ENCODE measurements at places on chromosomes 1 and 21.

DNA sequence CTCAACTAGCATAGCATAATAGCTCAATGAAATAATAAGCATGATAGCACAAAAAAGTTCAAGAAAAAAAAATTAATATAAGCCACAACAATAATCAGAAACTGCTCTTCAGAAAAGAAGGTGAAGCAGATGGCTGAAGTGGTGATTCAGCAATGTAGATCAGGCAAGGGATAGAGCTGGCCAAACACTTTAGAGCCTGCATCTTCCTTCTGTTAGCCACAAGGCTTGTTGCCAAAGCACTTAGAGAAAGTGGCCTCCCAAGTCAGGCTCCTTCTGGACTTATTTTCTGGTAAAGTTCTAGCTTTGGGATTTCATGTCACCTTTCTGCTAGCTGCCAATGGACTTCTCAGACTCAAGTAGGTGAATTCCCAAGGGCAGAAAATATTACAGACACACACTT, 60.3 kb upstream of the C1orf87 start:
- no peak for DNase-seq

DNA sequence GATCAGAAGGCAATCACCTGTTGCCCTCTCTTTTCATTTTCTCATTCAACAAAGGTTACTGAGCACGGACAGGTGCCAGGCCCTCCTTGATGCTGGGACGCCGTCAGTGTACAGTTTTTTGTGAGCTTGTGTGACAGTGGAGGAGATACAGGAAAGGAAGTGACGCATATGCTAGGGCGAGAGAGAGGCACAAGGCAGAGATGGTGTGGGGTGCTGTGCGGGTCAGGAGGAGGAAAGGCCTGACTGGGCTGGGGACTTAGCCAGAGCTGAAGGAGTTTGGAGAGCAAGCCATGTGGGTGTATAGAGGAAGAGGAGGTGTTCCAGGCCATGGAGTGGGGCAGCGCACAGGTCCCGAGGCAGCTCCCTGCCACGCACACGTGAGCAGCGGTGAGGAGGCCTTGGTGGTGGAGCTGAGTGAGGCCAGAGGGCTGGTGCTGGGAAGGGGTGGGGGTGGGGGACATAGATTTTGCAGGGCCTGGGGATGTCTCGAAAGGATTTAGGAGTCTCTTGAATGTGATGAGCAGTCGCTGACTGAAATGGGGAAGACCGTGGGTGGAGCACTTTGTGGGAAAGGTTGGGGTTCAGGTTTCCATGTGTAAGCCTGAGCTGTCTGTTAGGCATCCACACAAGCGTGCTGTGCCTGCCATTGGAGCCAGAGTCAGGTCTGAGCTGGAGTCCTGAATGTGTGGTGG, 46.0 kb downstream of the TRAPPC10 start:
- no peak for DNase-seq

- no peak for DNase-seq
Observed at GRCh38 chr1:95951371-95952102, 717.5 kb downstream of the RWDD3 start.

DNA sequence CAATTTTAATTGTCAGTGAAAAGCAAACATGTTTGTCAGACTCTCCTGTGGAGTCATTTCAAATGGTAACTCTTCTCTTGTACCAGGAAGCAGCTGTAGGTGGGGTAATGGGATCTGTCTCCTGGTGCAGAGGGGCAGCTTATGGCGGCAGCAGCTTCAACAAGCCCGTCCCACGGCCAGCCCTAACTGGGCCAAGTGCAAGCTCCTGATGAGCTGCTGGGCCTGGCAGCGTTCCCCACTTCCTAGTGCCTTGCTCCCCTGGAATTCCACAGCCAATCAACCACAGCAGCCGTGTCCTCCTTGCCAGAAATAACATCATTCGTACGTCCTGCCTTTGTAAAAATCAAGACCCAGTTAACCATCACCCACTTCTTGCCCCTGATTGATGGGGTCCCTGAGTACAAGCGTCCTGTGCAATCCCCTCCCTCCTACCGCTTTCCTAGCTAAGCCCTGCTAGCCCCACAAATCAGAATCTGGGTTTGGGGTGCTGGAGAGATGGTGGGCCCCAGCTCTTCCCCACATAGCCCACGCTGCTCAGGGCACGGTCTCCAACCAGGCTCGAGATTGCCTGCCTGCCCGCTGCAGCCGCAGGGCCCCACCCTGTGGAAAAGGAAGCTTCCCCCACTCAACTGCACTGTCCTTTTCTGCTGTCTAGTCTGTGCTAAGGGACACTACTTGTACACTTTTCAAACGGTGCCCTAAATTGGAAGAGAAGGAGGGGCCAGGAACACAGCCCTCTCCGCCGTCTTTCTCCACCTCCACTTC, 61.2 kb downstream of the TOR1AIP2 start:
- no peak for DNase-seq

- no peak for DNase-seq
Observed at GRCh38 chr1:177848577-177848976, 121.3 kb downstream of the SEC16B start.

DNA sequence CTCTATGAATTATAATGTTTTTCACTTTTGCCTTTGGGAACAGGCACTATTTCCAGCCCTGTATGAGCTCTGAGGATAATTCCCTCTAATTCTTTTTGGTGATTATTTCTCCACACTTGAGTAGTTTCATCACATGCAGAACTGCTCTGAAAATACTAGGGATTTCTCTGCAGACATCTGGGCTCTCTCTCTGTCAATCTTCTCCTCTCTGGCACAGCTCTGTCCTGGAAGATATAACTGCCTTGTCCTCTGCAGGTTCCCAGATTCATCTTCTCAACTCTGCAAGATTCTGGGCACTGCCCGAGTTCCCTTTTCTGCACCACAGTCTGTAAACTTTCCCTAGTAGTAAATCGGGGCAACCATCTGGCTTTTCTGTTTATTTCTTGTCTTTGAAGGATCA, 131.3 kb upstream of the FMN2 start:
- no peak for DNase-seq

GRCh38 chr1:54564312-54565112, 16.5 kb downstream of the ACOT11 start:
- DNase-seq: no peak

- no peak for DNase-seq
Observed at GRCh38 chr1:85465786-85466134, 801 bp upstream of the DDAH1 start.

- no peak for DNase-seq
Observed at GRCh38 chr1:184768467-184768866, 13.8 kb upstream of the EDEM3 start.

GRCh38 chr1:160351629-160352028, 8.4 kb downstream of the NCSTN start:
- DNase-seq: no peak

DNA sequence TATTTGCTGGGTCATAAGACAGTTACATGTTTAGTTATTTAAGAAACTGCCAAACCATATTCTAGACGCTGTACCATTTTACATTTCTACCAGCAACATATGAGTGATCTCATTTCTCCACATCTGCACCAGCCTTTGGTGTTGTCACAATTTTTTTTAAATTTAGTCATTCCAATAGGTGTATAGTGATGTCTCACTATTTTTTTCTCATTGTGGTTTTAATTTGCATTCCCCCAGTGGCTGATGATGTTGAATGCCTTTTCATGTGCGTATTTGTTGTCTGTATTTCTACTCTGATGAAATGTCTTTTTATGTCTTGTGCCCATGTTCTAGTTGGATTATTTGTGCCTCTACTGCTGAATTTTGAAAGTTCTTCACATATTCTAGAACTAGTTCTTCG, 38.4 kb downstream of the NFASC start:
- DNase-seq: no peak

- no peak for DNase-seq
Observed at GRCh38 chr21:28548291-28548690, 444.4 kb downstream of the LTN1 start.

GRCh38 chr1:159132271-159132881, 39.0 kb upstream of the CADM3 start:
- no peak for DNase-seq

Measured in substantia nigra (tissue), 51 donors.